GM18507 (cell line): ENCODE measurements at places on chromosomes 3 and 15.

- no peak for DNase-seq
These were observed 26.0 kb downstream of the RPN1 start for GRCh38 chr3:128624526-128625138.

DNA sequence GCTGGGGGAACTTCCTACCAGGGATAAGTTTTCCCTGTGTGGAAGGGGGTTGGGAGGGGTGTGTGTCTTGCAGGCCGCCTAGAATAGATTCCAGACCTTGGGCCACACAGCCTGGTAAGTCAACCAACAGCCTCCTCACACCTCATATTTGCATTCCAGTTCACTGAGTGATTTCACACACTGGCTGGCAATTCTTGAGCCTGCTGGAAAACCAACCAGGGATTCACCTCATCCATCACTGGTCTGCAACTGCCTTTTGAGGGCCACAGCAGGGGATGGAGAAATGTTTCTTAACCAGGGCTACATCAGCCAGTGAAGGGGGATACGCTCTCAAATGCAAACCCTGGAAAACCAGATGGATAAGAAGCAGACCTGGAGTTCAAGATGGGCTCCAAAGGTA lies 2.0 kb downstream of the FSTL1 start:
- no peak for DNase-seq

DNA sequence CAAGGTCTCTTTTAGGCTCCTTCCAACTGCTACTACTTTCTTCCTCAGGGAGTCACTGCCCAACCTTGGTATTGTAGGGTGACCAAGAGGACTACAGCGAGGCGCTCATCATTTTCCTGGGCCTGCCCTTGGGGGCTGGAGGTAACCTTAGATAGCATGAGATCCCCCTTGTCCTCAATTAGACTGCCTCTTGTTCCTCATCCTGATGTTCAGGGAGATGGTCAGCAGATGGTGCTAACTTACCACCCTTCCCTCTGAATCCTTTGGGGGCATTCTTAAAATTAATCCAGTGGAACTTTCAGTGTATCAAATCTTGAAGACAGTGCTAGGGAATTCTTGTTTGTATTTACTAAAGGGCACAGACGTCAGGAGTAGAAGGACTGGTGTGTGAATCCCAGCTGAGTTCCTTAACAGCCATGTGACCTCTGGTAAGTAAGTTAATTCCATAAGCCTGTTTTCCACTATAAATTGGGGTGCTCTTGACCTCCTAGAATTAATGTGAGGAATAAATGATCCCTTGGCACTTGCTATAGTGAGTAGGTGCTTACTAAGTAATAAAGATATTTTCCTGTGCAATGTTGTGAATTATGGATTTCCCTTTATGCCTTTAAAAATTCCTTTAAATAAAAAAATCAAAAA lies 4.1 kb upstream of the CLPX start:
- DNase-seq, result no peak

DNA sequence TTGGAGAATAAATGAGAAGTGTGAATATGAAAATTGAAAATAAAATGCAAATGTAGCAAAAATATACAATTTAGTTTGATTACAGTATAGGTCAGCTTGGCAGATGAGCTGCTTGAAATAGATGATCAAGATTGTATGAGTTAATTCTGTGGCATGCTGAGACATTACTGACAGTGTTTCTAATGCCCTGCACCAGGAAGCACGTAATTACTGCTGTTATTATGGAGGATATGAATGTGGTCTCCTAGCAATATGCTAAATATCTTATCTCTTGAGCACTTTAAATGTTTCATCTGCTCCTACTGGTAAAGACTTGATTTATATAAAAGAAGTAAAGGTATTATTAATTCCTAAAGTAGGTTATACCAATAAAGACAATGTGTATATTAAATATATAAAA lies 1015.5 kb downstream of the PLOD2 start:
- DNase-seq, result no peak
